ENCODE measurements at places on chromosomes 11 and 22.
A peak's percentile ranks its signal among the peaks of the same experiment; 100 is the strongest.

DNA sequence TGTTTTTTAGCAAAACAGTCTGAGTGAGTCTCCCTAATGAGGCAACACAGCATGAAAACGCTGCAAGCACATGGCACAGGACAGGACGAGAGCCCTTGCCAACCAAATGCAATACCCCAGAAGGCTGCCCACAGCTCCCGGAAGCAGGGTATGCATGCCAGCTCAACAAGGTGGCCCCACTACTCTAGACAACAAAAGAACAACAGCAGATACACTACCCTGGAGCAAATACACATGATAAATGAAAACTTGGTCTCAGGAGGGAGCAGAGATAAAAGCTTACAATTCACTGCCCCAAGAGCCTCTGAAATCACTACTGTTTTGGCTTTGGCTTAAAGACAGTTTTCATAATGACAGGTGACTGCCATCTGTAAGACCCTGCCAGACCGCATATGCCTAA is 785.4 kb upstream of the API5 start:
- no peak for DNase-seq

DNA sequence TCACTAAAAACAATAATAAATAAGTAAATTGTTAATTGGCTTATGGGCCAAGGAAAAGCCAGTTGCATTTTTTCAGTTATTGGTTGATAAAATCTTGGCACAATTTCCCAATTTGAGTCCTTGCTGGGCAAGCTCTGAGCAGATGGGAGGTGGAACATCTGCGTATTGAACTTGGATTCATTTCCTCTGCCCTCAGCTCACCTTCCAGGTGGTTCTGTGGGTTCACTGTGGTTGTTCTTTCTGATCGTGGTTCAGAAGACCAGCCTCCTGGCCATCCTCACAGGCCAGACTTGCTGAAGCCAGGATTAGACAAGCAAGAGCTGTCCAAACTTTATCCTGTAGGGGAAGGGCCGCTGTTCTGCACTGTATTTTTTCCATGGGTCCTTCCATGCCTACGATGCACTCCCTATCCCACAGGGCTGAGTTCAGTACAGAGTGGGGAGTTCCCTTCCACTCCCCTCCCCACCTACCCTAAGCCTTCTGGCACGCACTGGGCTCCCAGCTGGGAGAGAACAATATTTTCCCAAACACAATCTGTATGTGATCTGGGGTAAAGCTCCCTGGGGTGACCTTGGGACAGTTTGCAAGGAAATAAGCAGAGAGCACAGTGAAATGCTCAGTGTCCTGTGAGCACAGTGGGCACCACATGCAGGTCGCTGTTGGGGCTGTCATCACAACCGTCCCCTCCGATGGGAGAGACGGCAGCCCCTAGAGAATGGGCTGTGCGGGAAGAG is 43.5 kb upstream of the TP53I11 start:
- peak; percentile 50 for DNase-seq

GRCh38 chr11:19345519-19345847 is 104.7 kb upstream of the E2F8 start:
- peak; percentile 15 for DNase-seq

DNA sequence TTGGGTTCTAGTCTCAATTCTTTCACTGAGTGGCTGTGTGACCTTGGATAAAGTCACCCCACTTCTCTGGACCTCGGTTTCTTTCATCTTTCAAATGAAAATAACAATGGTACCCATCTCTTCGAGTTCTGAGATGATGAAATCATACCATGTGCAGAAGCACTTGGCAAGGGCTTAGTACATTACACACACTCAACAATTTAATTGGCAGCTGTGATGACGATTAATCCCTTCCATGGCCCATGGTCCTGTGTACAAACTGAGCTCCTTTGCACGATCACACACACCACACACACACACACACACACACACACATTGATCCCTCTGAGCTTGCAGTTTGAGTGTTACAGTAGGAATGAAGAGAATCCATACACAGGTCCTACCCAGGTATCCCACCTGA is 103.4 kb upstream of the ASPHD2 start:
- no peak for DNase-seq
